Stimulated activated CD8-positive, alpha-beta memory T cell treated with anti-CD3 and anti-CD28 coated beads, Interleukin-15, amount 100 ng/mL, for 4 hours (primary cell): ENCODE measurements at places on chromosomes 11 and 22.

DNA sequence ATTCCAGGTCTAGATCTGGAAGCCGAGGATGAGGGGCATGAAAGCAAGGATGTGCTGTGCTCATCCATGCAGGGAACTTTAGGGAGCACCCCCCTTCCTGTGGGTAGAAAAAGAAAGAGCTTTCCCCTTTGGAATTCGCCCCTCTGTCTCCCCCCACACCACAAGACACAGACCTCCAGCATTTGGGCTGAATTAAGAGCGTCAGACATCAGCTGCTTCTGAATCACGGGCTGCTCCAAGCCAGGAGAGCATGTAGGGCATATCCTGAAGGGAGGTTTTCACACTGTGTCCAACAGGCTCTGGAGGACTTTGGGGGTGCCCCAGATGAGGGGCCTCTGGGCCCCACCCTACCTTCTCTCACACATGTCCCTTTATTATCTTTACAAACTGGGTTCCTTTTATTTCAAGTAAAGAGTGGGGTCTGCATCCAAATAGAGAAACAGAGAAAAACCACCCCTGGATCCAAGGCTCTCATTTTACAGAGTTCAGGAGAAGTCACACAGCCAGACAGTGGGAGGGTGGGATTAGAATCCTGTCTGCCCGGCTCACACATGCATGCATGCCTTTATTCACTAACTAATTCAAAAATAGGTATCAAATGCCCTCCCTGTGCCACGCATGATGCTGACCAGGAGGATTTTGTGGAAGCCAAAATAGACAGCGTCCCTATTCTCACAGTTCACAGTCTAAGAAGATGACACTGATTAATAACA, 52.8 kb downstream of the LRRC32 start:
- no peak for DNase-seq

GRCh38 chr22:35785181-35785923, 67.7 kb downstream of the APOL5 start:
- no peak for DNase-seq

GRCh38 chr11:75469785-75470405, 36.9 kb upstream of the KLHL35 start:
- DNase-seq: no peak

DNA sequence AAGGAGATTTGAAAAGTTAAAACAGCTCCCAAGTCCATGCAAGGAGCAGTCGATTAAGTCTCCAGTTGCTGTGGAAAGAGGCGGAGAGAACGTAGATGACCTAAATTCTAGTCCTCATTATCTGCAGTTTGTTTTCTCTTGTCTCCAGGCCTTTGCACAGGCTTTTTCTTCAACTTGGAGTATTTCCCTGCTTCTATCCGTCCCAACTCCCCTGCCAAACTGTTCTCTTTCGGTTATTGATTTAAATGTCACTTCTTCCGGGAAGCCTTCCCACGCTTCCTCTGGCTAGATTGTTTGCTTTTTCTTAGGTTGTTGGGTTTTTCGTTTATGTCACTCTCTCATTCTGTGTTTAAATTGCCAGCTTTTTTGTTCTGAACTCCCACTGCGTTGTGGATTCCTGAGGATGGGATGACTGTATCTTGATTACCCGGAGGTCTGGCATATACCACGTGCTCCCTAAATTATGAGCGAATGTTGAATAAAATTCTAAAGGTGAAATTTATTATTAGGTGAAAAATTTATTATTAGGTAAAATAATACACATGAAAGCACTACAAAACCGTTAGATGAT, 463 bp downstream of the TMEM126B start:
- peak; percentile 32 for DNase-seq

DNA sequence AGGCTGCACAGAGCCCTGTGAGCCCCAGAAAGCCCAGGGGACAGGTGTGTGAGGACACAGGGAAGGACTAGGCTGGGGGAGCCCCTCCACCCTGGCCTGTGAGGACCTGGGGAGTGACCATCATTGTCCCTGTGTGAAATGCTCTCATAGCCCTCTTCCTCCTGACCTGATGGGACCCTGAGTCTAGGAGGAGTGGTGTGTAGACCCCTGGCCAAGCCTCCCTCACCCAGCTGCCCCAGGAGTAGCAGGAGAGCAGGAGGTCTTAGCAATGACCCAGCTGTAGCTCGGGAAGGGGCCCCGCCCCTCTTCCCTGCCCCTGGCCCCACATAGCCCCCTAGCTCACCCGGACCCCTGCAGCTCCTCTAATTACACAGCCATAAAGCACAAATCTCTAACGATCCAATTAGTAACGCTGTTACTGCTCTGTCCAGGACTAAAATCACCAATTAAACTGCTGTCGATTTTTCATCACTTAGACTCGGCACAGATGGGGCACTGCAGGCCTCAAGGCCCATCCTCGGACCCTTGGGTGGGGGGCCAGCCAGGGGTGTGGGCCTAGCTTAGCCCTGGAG, 6.6 kb upstream of the CABP7 start:
- no peak for DNase-seq

DNA sequence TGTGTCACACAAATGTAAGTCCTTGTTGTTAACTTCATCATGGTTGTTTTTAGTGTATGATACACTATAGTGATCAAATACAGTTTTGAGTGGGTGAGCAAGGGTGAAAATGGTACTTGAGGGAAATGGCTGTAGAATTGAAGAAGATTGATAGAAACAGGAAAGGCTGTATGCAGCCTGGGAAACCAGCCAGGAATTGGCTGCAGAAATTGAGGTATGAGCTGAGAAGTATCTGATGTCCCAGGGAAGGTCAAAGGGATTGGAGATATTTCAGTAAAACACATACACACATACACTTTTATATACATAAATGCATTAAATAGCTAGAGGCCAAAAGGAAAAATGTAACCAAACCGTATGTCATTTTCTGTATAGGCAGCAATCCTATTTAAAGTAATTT, 13.1 kb upstream of the YAP1 start:
- no peak for DNase-seq

DNA sequence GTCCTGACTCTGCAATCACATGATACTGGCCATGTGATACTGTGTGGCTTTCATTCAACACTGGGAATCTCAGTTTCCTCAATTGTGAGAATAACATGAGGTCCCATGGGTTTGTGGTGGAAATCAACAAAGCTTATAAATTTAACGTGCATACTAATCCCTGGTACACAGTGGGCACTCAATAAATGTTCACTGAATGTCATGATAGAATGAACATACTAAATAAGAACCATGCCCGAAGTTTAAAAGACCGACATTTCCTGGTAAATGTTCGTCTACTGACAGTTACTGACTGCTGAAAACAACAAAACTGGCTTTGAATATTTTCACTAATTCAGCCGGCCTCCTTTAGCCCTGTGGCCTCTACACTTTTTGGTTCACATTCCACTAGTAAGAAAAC, 62.3 kb upstream of the CCT8L2 start:
- DNase-seq: no peak

- DNase-seq: no peak
These were observed 148.1 kb downstream of the FAM76B start for GRCh38 chr11:95641495-95641894.

GRCh38 chr11:2151500-2152257, 9.3 kb downstream of the INS start:
- DNase-seq: peak; percentile 57

DNA sequence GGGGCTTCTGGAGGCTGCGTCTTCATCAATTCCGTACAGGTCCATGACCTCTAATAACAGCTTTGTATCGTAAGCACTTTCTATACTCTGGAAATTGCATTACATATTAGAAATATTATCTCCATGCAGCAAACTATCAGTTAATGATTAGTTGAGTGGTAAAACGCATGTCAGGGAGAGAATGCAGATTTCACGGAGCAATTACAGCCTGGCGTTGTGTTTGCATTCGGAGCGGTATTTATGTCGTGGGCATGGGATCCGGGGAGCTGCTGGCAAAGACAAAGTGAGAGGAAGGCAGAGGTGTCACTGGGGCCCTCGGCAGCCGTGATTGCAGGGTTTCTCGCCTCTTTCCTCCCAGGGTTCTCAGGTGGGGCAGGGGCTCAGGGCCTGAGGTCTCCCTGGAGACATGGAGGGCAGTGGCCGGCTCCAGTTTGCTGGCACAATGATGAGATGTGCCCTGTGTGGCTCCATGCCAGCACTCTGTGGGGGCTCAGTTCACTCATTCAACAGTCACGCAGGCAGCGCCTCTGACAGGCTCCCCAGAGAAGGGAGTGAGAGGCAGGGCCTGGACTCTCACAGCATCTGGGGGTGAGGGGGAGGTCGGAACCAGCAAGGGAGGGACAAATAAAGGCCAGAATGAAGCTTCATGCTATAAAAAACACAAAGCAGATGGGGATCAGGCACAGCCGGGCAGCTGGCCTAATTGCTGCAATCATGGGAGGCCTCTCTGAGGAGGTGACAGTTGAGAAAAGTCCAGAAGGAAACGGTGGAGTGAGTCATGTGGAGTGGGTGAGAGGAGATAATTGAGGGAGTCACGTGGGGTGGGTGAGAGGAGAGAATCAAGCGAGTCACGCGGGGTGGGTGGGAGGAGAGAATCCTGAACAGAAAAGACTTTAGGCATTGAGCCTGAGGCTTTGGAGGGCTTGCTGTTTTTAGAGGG, 1002.7 kb downstream of the BRD1 start:
- DNase-seq: no peak

DNA sequence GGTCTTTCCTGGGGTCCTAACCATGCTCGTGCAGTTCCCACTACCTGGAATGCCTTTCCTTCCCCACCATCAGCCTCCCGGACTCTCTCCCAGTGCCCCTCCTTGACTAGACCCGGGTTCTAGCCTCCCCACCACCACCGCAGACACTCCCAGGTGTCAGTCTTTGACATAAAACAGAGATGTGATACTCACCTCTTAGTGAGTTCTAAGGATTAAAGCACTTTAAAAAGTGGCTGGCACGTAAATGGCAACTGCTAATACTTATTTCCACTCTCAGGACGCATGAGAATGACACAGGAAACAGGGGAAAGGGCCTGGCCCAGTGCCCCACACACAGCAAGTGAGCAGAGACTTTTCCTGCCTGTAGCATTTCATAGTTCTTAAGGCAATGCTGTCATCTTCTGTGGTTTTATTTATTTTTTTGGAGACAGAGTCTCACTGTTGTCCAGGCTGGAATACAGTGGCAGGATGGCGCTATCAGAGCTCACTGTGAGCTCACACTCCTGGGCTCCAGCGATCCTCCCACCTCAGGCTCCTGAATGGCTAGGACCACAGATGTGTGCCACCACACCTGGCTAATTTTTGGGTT, 1.9 kb upstream of the SLC25A45 start:
- no peak for DNase-seq

- no peak for DNase-seq
These were observed 59.7 kb upstream of the CYP2D6 start for GRCh38 chr22:42190274-42190673.

- DNase-seq: no peak
These were observed 2.6 kb downstream of the PDE3B start for GRCh38 chr11:14645985-14646900.

- no peak for DNase-seq
These were observed 103.6 kb downstream of the TRIM29 start for GRCh38 chr11:120034176-120034875.

GRCh38 chr11:119403021-119403420, 20.0 kb downstream of the THY1 start:
- DNase-seq: no peak

- no peak for DNase-seq
These were observed 2.2 kb upstream of the PHLDA2 start for GRCh38 chr11:2931420-2931746.

DNA sequence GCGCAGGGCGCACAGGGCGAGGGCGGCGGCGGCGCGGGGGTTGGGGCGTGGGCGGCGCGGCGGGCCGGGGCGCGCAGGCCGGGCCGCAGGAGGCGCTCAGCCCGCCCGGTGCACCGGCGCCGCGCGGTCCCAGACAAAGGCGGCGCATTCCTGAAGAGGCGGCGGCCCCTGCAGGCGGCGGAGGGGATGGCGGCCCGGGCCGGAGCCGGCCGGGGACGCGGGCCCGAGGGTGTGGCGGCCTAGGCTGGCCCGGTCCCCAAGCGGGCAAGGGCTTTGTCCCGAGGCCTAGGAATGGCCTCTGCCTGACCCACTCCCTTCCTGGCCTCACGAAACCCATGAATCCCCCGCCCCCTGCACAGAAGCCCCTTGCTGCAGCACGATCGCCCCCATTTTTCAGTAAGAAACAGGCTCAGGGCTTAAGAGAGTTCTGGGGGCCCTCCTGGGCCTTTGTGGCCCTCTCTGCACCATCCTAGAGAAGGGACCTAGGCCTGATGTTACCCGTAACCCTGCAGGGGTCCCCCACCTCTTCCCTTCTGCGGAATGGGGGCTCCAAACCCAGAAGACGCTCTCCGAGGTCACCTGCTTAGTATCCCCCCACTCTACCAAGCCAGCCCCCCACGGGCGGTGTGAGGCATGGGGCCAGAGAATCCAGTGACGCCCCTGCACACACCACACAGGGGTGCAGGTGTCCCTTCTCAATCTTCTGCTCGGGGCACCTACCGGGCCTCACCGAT, at the start of gene RTN4R:
RTN4R (minus strand) TSS at position 40 of the 734 bp plus-strand sequence. CDS start 226 bp downstream, outside the sequence.
- DNase-seq: no peak

DNA sequence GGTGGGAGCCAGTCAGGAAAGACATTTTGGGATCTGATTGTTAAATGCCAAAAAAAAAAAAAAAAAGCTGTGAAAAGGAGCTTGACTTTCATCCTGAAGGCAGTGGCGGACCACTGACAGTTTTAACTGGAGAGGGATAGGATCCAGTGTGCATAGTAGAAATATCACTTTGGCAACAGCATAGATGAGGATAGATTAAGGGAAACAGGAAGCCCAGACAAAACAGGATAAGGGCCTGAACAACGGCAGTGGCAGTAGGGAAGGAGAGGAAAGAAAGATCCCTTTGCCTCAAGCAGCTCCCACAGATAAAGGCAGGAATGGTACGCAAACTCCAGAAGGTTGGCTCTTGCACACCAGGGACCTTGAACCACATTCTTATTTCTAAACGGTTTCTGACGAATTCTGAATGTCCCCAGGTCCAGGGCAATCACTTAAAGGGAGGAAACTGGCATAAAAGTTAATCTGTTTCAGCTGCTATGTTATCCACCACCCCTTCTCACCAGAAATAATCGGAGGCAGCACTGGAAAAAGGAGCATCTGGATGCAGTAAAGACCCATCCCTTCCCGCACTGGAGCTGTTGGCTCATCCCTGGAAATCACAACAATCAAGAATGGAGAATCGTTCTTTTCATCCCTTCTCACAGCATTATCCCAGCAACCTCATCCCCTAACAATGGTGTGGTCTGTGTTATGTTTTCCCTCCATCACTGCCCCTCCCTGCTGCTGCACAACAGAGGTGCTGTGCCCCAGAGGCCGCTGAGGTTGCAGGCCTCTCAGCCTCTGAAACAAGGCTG, 99.1 kb downstream of the GAB2 start:
- no peak for DNase-seq

GRCh38 chr22:34319346-34319745, 399.1 kb upstream of the LARGE1 start:
- no peak for DNase-seq
